Activated CD4-positive, CD25-positive, alpha-beta regulatory T cell treated with anti-CD3 and anti-CD28 coated beads, Interleukin-2, amount 50 U/mL, for 16 hours (primary cell): ENCODE measurements at places on chromosomes 5 and 9.

- DNase-seq: no peak
Measured at GRCh38 chr5:54986269-54986654, 869 bp upstream of the ESM1 start.

GRCh38 chr9:71333321-71333720, 211.9 kb upstream of the TRPM3 start:
- DNase-seq: no peak

GRCh38 chr5:1167728-1168709, 33.4 kb upstream of the SLC6A19 start:
- peak; percentile 20 for DNase-seq

GRCh38 chr9:108099854-108100253, 610.3 kb upstream of the KLF4 start:
- no peak for DNase-seq

- DNase-seq: no peak
Measured at GRCh38 chr5:116424258-116424615, 150.4 kb downstream of the SEMA6A start.

- no peak for DNase-seq
Measured at GRCh38 chr9:111937781-111938426, 41.3 kb downstream of the UGCG start.

- no peak for DNase-seq
Measured at GRCh38 chr5:45376417-45376816, 319.8 kb downstream of the HCN1 start.

DNA sequence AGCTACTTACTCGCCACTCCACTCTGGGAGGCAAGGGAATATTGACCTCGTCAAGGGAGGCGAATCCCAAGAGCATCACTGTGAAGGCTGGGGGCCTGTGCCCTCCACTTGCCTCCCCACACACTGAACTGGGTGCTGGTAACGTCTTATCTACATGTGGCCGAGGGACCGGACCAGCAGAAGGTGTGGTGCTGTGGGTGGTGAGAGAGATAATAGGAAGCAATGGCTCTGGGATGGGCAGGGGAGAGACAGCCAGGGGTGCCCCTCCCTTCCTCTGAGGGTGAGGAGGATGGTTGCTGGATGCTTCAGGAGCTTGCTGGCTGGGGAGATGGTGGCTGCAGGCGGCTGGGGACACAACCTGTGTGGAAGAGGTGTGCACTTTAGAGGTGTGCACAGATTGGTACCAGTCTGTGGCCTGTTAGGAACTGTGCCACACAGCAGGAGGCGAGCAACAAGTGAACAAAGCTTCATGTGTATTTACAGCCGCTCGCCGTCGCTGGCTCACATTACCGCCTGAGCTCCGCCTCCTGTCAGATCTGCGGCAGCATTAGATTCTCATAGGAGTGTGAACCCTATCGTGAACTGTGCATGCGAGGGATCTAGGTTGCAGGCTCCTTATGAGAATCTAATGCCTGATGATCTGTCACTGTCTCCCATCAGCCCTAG, 100.3 kb downstream of the ENTREP1 start:
- no peak for DNase-seq

GRCh38 chr5:141904551-141904950, 19.1 kb upstream of the DELE1 start:
- no peak for DNase-seq

GRCh38 chr5:89395111-89395510, 512.1 kb upstream of the MEF2C start:
- no peak for DNase-seq

DNA sequence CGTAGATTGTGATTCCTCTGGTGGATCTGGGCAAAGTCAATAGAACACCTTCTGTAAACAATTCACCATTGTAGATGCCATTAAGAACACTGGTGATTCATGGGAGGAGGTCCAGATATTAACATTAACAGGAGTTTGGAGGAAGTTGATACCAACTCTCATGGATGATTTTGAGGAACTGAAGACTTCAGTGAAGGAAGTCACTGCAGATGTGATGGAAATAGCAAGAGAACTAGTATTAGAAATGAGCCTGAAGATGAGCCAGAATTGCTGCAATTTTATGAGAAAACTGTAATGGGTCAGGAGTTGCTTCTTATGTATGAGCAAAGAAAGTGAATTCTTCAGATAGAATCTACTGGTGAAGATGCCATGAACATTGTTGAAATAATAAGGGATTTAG, 26.9 kb downstream of the TCERG1 start:
- DNase-seq: no peak

GRCh38 chr9:136695435-136695895, 8.2 kb upstream of the AGPAT2 start:
- DNase-seq: no peak

- no peak for DNase-seq
Measured at GRCh38 chr5:132237141-132237540, 9.5 kb upstream of the P4HA2 start.

DNA sequence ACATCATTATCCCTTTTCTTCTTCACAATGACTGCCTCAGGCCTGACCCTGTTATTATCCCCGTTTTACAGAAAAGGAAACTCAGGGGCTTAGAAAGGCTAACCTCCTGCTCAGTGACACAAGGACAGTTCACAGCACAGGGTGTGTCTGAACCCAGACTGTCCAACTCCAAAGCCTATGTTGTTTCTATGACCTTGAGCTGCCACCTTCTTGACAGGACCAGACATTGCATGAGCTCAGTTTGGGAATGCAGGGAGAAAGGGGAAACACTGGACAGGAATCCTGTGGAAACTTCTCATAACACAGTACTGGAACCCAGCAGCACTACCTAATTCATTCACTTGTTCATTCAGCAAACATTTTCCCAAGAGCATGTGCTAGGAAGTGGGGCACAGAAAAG, 472.8 kb downstream of the CDK5RAP2 start:
- no peak for DNase-seq

DNA sequence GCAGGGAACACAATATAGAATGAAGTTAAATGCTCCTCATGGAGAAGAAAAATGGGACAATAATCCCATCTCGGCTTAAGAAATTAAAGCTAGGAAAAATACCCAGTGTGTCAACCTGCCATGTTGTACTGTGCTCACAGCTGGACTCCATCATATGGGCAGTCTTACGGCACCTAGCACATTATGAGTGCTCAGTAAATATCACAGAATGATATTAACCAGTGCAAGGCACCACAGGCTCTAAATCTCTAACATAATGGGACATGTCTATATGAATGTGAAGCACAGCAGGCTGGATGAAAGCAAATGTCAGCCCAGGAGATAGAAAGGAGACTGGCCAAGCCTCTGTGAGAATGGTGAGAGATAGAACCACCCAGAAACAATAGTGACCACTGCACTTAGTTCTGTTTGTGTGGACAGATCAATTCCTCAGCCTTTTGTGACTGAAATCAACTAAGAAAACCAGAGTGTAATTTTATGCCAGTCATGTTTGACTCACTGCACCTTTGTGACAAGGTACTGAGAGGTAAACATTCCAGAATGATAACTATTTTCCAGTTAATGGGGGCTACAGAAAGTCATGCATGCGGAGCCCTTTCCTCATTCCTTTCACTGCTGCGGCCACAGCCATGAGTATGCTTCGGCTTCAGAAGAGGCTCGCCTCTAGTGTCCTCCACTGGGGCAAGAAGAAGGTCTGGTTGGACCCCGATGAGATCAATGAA, 140.4 kb upstream of the CDH6 start:
- DNase-seq: no peak

DNA sequence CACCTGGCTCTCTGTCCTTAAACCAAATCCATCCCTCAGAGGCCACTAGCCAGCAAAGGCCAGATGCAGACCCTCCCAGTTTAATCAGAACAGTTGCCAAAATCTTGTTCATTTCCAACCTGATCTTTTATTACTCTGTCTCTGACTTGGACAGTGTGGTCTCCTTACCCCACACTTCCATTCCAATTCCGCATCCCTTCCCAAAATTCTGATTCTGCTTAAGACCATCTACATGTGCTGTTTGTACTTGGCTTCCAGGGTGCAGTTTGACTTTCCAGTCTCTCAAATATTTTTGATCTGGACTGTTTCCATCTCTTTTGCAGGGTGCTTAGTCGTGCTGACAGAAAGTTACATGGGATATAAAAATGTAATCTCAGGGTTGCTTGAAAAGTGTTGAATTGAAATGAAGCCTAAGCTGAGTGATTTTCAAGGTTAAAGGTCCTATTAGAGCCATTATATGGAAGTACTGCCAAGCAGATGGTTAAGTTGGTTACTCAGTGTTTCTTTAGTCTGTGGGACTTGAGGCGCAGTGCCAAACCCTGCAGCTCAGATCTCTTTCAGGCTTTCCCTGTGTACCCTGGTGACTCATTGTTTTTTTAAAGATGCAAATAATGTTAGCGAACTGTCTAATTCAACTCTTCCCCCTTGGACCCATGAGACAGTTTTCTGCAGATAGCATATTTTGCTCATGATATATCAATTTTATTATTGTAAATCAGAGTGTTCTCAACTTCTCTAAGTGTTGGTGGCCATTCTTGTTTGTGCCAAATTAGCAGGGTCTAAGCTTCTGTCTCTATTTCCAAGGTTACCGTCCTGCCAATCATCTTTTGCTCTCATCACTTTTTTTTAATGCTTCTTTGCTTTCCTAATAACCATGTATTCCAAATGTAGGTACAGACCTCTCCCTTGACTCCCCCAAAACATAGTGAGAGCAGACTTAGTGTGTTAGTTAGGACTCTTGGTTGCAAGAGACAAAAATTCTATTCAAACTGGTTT, 18.2 kb upstream of the DCP2 start:
- no peak for DNase-seq

GRCh38 chr5:33834334-33834733, 57.5 kb downstream of the ADAMTS12 start:
- DNase-seq: no peak

DNA sequence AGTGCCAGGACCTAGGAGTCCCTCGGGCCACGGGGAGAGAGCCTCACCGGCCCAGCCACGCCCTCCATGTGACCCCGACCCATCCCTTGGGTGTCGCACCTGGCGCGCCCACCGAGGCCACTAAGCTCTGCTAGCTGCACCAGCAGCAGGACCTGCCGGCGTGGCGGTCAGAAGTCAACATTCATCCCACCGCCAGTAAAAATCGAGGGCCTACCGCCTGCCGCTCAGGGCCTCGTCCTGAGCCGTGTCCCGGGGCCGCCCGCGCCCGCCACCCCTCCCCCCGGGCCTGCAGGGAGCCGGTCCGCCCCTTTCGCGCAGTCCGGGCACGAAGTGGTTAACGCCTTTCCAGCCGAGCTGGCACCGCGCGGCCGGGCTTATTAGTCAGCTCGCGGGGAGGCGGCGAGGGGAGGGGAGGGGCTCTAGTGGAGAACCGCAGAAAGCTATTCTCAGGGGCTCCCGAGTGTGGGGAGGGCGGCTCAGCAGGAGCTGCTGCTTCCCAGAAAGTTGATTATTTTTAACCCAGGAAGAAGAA, 124.4 kb downstream of the C9orf50 start:
- DNase-seq: peak; percentile 66

- DNase-seq: peak; percentile 44
Measured at GRCh38 chr9:131398204-131398603, 4.3 kb downstream of the PRRC2B start.

DNA sequence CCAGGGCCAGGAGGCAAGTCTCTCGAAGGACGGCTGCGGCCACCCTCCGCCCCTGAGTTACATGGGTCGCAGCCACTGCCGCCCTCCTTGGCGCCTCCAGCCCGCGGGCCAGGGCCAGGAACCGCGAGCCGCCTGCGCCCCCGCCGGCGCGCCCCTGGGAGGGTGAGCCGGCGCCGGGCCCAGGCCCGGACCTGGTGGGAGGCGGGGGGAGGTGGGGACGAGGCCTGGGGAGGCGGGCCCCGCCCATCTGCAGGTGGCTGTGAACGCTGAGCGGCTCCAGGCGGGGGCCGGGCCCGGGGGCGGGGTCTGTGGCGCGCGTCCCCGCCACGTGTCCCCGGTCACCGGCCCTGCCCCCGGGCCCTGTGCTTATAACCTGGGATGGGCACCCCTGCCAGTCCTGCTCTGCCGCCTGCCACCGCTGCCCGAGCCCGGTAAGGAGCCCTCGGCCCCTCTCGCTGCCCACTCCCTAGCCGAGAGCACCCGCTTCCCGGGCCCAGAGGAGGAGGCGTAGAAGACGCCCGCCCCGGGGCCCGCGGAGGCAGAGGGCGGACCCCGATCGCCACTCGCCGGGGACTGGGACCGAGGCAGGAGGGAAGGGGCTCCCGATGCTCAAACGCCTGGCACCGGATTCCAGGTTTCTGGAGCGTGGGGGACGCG, at the start of gene ASS1:
ASS1 (plus strand) TSS at position 397 of the 657 bp plus-strand sequence. CDS start 7,268 bp downstream, outside the sequence.
- DNase-seq: no peak
